ENCODE measurements at places on chromosomes 1 and 21.

GRCh38 chr1:57788313-57788712 is 364.5 kb upstream of the DAB1 start:
- no peak for DNase-seq

GRCh38 chr1:12255913-12256312 is 26.1 kb downstream of the VPS13D start:
- no peak for DNase-seq

- no peak for DNase-seq
Measured at GRCh38 chr1:15702722-15703550, 18.8 kb downstream of the PLEKHM2 start.

DNA sequence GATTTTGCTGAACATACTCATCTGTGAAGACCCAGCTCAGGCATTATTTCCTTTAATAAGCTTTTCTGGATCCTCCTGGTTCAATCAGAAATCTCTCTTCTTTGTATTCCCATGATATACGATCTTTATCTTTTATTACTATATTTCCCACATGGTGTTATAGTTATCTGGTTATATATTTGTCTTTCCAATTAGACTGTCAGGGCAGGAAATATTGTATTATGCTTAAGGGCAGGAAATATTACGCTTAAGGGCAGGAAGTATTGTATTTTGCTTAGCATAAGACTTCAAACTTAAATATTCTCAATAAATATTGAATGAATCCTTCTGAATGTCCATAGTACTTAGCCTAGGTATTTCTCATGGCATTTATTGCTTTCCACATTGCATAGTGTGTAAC is 122.2 kb downstream of the COQ8A start:
- DNase-seq = no peak

GRCh38 chr1:51610637-51611036 is 6.3 kb upstream of the OSBPL9 start:
- DNase-seq = no peak

- no peak for DNase-seq
Measured at GRCh38 chr1:233597489-233597901, 16.4 kb upstream of the KCNK1 start.

DNA sequence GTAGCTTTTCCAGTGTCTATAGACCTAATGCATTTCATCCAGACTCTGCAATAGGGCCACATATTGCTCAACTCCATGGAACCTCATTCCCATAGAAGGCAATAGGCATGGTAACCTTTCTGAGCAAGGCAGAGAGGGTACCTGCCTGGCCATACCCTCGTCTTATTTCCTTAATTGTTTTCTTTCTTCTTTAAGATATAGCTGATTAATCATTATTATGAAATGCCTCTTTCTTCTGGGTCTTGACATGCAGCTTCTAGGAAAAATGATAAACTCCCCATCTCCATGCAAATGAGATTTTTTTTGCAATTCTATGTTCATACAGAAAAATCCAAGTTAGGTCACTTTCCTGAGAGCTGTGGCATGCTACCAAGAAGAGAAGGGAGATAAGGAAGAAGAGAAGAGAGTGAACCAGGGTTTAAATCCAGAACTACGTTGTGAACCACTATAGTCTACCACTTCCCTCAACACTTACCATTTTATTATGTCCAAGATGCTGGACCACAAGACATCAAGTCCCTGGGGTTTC is 33.0 kb upstream of the IL20 start:
- no peak for DNase-seq

GRCh38 chr1:72547412-72547811 is 265.1 kb upstream of the NEGR1 start:
- DNase-seq = no peak

GRCh38 chr1:4674676-4675075 is 20.3 kb downstream of the AJAP1 start:
- no peak for DNase-seq

GRCh38 chr1:186059311-186059710 is 315.7 kb downstream of the TPR start:
- DNase-seq = no peak

- no peak for DNase-seq
Measured at GRCh38 chr1:3557366-3557765, 53.9 kb downstream of the MEGF6 start.

DNA sequence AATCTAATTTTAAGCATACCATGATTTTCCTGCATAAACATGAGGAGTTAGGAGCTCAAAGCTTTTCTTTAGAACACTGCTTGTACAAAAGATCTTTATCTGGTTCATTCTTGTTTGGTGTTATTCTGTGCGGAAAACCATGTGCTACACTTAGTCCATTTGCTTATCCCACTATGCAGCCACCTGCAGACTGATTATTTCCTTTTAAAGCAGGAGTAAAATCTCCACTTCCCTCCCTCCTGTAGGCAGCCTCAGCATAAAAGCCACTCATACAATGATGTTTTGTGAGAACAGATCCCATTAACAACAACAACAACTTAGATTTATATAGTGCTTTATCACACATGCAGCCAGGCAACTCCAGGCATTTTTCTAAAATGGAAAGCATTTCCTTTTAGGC is 355.3 kb upstream of the NEGR1 start:
- no peak for DNase-seq

DNA sequence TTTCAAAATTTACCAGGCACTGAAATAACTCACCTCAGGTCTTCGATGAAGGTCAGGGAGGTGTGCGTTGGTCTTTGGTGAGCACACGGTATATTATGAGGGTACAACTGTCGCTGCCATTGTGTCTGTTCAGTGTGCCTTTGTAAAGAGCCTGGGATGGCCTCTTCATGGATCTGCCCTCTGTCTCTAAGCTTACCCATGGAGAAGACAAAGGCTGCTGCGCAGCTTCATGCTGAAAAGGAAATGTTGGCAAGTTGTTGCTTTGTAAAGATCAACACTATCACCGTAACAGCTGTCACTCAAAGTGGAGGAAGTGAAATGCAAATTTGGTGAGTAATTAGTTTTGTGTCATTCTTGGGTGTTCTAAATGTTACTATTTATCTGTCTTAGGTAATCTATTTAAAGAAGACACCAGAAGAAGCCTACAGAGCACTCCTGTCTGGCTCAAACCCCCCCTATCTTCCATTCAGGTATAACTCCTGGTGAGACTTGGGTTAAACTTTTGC is 71.6 kb downstream of the CDC14A start:
- DNase-seq = no peak

- DNase-seq = no peak
Measured at GRCh38 chr1:204854286-204854685, 16.4 kb upstream of the NFASC start.

GRCh38 chr1:85798419-85798818 is 90.2 kb upstream of the ZNHIT6 start:
- no peak for DNase-seq

- DNase-seq = no peak
Measured at GRCh38 chr21:39845571-39846130, 21.6 kb upstream of the PCP4 start.

GRCh38 chr1:52296345-52296744 is 69.7 kb downstream of the CC2D1B start:
- peak; percentile 66 for DNase-seq

GRCh38 chr1:185434721-185435120 is 117.7 kb upstream of the IVNS1ABP start:
- no peak for DNase-seq

DNA sequence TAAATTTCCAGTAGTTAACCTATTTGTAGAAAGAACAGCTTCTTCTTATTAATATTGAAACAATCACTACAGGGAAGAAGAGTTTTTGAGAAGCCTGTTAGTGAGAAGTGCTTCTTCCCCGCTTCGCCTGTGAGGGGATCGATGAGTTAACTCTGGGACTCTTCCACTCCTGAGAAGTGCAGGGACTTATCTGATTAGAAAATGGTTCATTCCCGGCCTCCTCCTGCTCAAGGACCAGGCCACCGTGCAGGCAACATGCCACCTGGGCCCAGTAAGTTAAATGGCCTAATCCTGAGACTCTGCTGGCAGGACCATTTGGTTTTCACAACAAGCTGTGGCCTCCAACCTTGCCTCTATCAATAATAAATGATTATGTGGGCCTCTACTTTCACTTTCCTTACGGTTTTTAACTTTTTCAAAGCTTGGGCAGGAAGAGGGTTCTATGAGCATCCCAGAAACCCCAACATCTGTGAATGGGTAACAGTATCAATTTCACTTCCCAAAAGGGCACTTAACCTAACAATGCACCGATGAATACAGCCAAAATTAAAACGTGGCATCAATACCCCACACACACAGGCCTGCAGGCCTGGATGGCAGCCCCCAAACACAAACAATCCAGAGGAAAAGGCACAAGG is 33.1 kb downstream of the SIPA1L2 start:
- DNase-seq = no peak

DNA sequence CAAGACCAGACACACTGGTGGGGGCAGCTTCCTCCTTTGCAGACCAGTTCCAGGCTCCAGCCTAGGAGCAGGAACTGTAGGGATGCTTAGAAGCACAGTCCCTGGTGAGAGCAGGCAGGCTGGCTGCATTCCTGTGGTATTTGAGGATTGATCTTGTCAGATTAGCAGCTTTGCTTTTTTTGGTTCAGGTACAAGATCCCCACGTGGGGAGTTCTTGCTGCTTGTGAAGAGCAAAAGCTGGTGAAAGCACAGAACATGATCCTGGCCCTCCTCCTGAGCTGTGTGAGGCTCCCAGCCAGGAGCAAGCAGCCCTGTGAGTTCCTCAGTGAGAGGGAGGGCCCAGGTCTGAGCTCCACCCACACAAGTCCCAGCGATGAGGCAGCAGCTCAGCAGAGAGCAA is 75.3 kb upstream of the ARTN start:
- peak; percentile 27 for DNase-seq

GRCh38 chr1:168742386-168742785 is 13.4 kb upstream of the DPT start:
- DNase-seq = no peak

- no peak for DNase-seq
Measured at GRCh38 chr1:117608758-117609157, 2.9 kb downstream of the TENT5C start.

DNA sequence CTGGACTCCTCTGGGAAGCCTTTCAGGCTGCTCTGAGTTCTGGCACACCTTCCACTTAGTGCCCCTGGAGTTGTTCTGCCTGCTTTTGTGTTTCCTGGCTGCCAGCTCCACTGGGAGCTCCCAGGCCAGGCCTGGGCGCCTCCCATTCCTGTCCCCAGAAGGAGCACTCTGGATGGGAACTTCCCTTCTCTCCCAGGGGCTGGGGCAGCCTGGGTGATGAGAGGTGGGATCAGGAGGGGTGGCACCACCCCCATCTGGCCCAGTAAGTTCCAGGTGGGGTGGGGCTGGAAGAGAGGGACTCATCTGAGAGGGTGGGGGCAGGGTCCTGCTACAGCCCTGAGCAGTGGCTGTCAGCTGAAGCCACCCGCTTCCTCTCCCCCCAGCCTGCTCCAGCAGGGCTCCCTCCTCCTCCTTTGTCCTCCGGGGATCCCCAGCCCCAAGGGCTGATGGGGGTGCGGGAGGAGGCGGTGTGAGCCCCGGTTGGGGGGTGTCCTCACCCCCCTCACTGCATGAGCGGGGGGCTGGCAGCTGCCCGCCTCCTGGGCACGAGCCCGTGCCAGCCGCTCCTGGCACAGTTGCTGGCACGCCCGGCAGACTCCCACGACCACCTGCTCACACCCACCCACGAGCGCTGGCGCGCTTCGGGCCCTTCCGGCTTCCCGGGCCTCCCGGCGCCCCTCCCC is 4.7 kb downstream of the FOXO6 start:
- DNase-seq = no peak

DNA sequence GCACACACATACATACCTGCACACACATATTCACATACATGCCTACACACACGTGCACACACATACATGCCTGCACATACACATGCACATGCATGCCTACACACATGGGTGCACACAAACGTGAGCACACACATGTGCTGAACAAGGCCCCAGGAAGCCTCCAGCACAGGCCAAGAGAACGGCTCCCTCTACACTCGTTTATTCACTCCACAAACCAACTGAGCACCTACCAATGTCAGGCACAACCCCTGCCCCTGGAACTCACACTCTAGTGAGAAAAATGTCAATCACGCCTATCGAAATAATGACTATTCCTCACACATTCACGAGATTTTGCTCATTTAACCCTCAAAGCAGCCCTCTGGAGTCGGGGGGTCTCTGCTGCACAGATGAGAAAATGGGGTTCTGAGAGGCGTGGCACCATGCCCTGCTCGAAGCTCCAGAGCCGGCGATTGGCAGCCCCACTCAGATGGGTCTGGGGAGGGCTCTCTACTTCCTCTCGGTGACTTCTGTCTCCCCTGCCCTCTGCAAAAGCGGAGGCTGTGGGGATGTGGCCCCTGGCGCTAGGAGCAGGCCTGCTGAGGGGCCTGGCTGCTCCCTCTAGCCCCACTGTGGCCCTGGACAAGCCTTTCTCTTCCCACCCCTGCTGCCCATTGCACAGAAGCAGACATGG is 90.2 kb upstream of the RUNX3 start:
- no peak for DNase-seq

GRCh38 chr1:93369734-93370133 is 24.0 kb downstream of the DR1 start:
- DNase-seq = no peak

GRCh38 chr1:186985889-186986491 is 157.2 kb downstream of the PLA2G4A start:
- DNase-seq = peak; percentile 45

GRCh38 chr1:185539277-185539943 is 194.8 kb upstream of the HMCN1 start:
- no peak for DNase-seq

DNA sequence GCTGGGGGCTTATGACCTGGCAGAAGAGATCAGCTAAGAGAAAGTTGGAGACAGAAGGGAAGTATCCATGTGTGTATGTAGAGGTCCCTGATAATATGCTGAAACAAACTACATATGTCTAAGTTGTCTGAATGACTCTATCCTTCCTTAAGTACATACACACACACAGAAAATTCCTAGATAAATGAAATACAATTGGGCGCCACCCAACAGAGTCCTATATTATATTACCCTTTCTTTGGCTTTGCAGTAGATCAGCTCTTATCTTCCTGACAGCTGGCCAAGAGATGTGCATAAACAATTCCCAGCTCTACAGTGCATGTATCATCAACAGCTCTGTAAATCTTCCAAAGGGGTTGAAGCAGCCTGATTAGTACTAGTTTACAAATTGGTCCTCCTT is 40.1 kb downstream of the SORT1 start:
- no peak for DNase-seq

- DNase-seq = no peak
Measured at GRCh38 chr1:227559499-227559898, 3.9 kb upstream of the ZNF678 start.

GRCh38 chr1:41361495-41362356 is 492 bp downstream of the FOXO6 start:
- DNase-seq = no peak

DNA sequence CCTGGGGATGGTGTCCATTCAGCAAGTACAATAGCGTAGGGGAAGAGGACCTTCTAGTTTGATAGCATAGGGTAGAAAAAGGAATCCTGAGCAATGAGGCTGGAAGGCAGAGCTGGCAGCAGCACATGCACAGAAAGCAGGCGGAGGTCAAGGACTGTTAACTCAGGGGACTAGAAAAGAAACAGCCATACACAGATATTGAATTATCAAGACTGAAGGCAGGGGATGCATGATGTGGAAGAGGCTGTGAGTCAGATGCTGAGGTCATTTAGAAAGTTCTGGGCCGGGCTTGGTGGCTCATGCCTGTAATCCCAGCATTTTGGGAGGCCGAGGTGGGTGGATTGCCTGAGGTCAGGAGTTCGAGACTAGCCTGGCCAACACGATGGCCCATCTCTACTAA is 65.6 kb downstream of the OPTC start:
- no peak for DNase-seq

- DNase-seq = peak; percentile 59
Measured at GRCh38 chr1:111538343-111539025, 35.1 kb upstream of the ADORA3 start.
